IMR-90 (cell line): ENCODE measurements at places on chromosomes 11 and 22. TPM values are rescaled to one million over a fixed set of nuclear protein-coding genes. Genes with fewer than 3 reads are reported as not detected.
A peak's percentile ranks its signal among the peaks of the same experiment; 100 is the strongest.

DNA sequence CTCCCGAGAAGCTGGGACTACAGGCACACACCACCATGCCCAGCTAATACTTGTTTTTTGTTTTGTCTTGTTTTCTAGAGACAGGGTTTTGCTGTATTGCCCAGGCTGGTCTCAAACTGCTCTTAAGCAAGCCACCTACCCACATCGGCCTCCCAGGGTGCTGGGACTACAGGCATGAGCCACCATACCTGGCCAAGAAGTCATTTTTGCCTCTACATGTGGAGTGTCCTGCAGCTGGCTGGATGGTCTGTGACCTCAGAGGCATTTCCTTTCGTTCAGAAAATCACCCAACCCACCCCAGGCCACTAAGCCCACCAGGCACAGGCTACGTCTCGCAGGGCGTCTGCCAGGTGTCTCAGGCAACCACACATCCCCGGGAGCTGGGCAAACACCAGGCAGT, 12.8 kb downstream of the SHANK2 start:
- H3K27me3 ChIP-seq, result no peaks in the 10 kb centered on the region
- peaks cover 16% of the 10 kb centered on the region for H3K36me3 ChIP-seq
- DNase-seq, result no peak
- peaks cover 9% of the 10 kb centered on the region for H3K4me1 ChIP-seq

- H3K4me1 ChIP-seq, result no peaks in the 10 kb centered on the region
- no peak overlapping the region for H3K27ac ChIP-seq
- H3K4me3 ChIP-seq, result no peak overlapping the region
- H3K27me3 ChIP-seq, result no peaks in the 10 kb centered on the region
- H3K36me3 ChIP-seq, result no peaks in the 10 kb centered on the region
Observed at GRCh38 chr11:108616549-108616948, 23.0 kb upstream of the EXPH5 start.

DNA sequence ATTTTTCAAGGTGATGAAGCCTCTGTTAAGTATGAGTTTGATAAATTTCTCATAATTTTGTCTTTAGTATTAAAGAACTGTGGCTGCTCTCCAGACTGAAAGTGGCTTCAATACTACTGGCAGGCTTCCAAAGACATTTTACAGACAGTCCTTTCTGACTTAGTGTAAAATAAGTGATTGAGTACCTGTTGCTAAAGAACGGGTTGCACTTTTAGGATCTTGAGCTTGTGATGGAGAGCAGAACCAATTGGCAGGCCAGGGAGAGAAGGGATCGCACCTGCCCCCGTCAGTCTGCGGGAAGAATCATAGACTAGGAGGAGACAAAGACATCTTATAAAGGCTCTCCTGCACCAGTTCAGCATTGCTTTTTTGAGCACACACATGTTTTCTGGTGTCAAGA, 4.4 kb downstream of the NCAM1 start:
- H3K36me3 ChIP-seq, result no peaks in the 10 kb centered on the region
- H3K27ac ChIP-seq, result no peak overlapping the region
- DNase-seq, result no peak
- no peaks in the 10 kb centered on the region; the same call in 1 of the 2 replicates for H3K4me1 ChIP-seq

- DNase-seq, result no peak
- no peaks in the 10 kb centered on the region for H3K36me3 ChIP-seq
- H3K4me1 ChIP-seq, result no peaks in the 10 kb centered on the region
- H3K4me3 ChIP-seq, result no peak overlapping the region
- peaks cover 7% of the 10 kb centered on the region for H3K27me3 ChIP-seq
- no peak overlapping the region for H3K27ac ChIP-seq
Observed at GRCh38 chr22:22910272-22911240, 22.9 kb downstream of the IGLL5 start.

GRCh38 chr11:131957201-131957600, 586.8 kb downstream of the NTM start:
- no peak for DNase-seq
- H3K36me3 ChIP-seq, result no peaks in the 10 kb centered on the region; the same call in 1 of the 2 replicates
- H3K27ac ChIP-seq, result no peak overlapping the region
- H3K4me1 ChIP-seq, result no peaks in the 10 kb centered on the region
- no peak overlapping the region for H3K4me3 ChIP-seq

- H3K27me3 ChIP-seq, result no peaks in the 10 kb centered on the region
- DNase-seq, result no peak
- peak overlapping the region; percentile 84 for H3K27ac ChIP-seq
- no peaks in the 10 kb centered on the region for H3K36me3 ChIP-seq
- H3K4me3 ChIP-seq, result no peak overlapping the region
Observed at GRCh38 chr11:123217897-123218296, 22.8 kb upstream of the CLMP start.

DNA sequence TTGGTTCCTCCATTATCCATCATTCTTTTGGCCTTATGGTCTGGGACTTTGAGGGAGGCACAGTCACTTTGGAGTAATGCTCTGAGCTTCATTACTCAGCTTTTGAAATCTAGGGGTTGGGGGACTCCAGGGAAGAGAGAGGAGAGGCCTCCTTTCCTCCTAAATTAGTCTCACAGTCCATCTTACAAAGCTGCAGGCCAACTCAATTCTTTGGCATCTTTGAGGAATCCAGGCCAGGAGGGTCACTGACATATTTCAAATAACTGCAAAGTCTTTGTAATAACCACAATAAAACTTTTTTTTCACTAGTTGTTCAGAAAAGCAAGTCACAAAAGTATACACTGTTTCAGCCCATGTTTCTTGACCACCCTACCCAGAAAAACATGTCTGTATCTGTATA, 73.3 kb upstream of the FAR1 start:
- no peaks in the 10 kb centered on the region for H3K27me3 ChIP-seq
- peak; percentile 42 for DNase-seq
- no peak overlapping the region for H3K27ac ChIP-seq
- no peaks in the 10 kb centered on the region; the same call in 1 of the 2 replicates for H3K4me1 ChIP-seq

GRCh38 chr11:67433536-67434394, 3.7 kb downstream of the PTPRCAP start:
- peaks cover 45% of the 10 kb centered on the region for H3K36me3 ChIP-seq
- no peak for DNase-seq

Gene SHANK2
- total RNA-seq, result 0.83 and 1.6 TPM in 2 replicates

Gene NRIP3
- 43.6 and 46.4 TPM in 2 replicates for total RNA-seq

Gene MUC5AC
- not detected in 2 replicates for total RNA-seq

Gene LRRC75B
- total RNA-seq, result 1.4 and 1.6 TPM in 2 replicates

Gene MYEOV
- total RNA-seq, result 6.1 and 6.8 TPM in 2 replicates

Gene NDUFV1
- total RNA-seq, result 119 and 120 TPM in 2 replicates
